ENCODE measurements at places on chromosomes 16 and 17.
A peak's percentile ranks its signal among the peaks of the same experiment; 100 is the strongest.

- no peak for DNase-seq
These were observed 21.6 kb downstream of the CCDC182 start for GRCh38 chr17:57723427-57724025.

- no peak for DNase-seq
These were observed 53.6 kb downstream of the GPRC5B start for GRCh38 chr16:19830902-19831560.

GRCh38 chr17:1882836-1883235, 53.0 kb downstream of the RPA1 start:
- DNase-seq = peak; percentile 41

GRCh38 chr17:50904518-50905459, 38.6 kb upstream of the TOB1 start:
- no peak for DNase-seq

DNA sequence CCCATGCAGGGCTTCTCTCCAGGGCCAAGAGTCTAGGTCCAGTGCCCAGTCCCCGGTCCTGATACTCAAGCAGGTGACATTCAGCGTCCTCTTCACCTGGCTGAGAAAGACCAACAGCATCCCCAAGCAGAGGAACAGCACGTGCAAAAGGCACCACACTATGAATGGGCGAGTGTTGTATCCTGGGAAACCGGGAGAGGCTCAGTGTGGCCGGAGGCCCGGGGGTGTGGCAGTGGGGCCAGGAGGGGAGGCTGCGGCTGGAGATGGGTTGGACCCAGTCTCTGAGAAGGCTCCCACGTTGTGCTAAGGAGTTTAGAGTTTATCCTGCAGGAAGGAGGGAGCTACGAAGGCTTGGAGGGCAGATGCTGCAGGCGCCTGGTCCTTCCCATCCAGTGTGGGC, 13.5 kb downstream of the ABR start:
- DNase-seq = no peak

GRCh38 chr17:44899074-44899782, at the start of gene EFTUD2:
Gene EFTUD2 (minus strand): TSS chr17:44899445. CDS start chr17:44894521, 4,924 bp downstream.
- peak; percentile 92 for DNase-seq
